ENCODE measurements at places on chromosomes 2 and 18.

GRCh38 chr2:188695953-188696352, 278.2 kb upstream of the COL3A1 start:
- DNase-seq: no peak

GRCh38 chr2:61463769-61464475, 7.0 kb downstream of the USP34 start:
- DNase-seq: no peak

DNA sequence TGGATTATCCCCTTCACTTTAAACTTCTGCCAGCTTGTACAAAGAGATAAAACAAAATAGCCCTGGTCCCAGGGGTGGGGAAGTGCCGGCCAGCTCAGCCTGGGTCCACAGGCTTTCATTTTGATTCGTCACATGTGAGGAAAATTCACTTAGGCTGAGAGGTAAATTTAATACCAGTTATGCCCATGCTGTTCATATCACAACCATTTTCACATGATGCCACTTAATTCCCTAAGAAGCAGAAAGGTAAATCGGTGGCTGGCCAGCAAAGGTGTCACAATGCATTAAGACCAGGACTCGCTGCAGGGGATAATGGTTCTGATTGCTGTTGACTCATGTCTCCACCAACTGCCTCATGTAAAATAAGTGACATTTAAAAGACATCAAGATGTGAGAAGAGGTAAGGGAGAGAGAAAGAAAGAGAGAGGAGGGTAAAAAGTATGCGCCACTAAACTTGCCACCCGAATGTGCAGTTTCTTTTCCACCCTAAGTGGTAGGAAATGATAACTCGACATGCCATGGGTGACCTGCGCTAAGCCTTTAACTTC, 261.0 kb upstream of the SIX3 start:
- no peak for DNase-seq

DNA sequence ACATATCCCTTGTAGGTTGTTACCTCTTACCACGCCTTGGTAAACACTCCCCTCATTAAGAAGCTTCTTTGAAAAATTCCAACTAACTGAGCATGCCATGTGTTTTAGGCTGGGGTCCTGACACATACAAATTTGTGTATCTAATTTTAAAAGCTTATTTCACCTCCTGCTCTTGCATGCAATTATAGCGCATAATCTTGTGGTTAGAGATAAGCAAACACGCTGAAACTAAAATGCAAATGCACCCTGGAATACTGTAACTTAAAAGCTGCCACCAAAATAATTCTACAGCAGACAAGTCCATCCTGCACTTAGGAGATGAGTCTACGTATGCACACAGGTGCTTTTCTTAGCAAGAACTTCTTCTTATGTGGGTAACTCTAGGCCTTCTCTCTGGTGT, 990.2 kb downstream of the TSN start:
- DNase-seq: no peak

- DNase-seq: no peak
Measured at GRCh38 chr2:102843764-102844443, 82.1 kb downstream of the TMEM182 start.

DNA sequence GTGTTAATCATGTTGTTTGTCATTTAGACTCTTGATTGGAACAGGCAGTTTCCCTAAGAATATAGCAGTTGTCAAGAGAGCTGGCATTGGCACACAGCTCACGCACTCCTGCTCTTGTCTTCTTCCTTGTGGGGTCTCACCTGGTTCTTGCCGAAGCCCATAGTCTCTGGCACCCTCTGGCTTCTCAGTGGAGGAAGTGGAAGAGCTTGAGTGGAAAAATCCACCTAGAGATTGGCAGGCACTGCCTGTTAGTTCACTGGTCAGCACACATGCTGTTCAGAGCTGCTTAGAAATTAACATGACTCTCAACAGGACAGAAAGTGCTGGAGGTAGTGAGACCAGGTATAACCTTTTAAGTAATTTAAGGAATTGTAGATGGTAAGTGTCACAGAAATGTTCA, 28.3 kb downstream of the SCTR start:
- DNase-seq: no peak

DNA sequence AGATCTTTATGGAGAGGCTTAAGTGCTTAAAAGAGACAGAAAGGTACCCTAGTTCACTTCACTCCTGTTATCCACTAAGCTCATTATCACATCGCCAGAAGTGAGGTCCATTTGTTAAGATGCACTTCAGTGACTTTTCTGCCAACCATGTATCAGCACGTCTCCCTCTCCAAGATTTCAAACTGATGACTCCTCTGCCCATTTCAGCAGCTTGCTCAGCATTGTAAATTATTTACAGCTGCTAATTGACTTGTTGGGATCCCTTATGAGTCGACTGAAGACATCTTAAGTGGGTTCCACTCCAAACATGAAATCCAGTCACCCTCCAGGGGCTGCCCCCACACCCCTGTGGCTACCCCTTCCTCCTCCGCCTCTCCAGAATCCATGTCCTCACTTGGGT, 37.3 kb downstream of the DIPK1C start:
- no peak for DNase-seq

DNA sequence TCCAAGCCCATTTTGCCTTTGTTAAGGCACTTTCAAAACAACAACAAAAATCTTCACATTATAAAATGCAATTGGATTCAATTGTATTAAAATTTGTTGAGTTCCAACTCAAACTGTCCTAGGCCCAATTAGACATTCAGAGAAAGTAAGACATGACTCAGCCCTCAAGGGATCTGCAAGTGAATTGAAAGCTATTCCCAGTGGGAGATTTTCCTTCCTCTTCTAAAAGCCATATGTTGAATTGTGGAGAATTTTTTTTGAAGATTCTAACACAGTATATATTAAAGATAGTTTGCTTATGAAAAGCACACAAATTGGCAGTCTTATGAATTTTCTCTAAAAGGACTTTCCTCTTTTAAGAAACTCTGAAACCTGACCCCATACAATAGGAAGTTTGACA, 268.0 kb upstream of the PARD3B start:
- no peak for DNase-seq

GRCh38 chr18:51655327-51655698, 457.8 kb upstream of the MEX3C start:
- no peak for DNase-seq

DNA sequence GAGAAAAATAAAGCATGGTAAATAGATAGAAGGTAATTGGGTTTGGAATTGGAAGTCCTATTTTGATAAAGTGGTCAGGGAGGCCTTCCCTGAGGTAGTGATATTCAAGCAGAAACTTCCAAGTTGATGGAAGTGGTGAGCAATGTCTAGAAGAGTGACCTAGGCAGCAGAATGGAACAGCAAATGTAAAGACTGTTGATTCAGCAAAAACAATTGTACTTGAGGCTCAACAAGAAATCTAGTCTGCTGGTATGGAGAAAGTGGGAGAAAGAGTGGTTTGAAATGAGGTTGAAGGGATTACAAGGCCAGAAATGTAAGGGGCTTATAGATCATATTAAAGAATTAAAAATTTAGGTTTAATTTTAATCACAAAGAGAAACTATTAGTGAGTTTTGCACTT, 181.3 kb downstream of the MBD5 start:
- DNase-seq: no peak

DNA sequence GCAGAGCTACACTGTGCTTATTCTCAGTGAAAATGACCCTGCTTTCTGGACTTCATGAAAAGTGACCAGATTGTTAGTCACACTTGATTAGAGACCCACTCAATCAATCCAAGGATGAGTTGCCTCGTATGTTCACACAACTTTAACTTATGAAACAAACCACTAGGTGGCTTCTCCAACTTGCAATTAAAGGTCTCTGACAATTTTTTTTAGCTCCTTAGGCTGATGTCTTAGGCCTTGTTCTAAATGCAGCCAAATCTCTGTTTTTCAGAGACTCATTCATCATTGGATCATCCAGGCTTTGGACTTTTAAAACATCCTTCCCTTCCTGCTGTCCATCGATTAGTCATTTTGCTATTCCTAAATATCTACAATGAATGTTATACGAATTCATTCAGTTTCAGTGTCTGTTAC, 63.4 kb downstream of the MREG start:
- no peak for DNase-seq

DNA sequence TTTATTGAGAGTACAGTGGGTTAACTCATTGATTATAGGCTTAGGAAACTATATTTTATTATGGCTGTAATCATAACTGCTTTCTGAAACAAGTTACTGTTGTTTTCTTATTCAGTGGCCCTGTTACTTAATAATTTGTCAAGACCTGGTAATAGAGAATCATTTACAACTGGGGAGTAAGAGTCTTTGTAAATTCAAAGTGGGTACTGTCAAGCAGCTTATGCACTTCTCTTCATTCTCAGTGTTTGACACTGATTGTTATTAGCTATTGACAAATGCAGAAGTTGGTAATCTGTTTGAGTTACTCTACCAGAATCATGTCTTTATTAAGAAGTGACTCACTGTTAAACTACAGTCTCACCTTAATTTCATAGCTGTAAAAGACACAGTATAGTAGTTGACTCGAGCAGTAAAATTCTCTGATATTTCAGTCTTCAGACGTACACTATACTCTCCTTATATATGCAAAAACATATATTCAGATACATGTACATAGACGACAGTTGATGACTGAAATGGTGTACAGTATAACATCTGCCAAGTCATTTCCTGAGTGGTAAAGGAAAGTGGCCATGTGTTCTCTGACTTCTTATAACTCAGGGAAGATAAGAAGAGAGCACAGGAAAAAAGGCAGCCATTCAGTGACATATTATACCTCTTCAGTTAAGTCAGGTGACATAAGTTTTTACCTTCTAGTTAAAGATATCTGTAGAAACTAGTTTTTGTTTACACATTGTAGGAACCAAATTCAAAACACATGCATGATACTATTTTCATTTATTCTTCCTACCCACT, 36.0 kb upstream of the TTC27 start:
- no peak for DNase-seq

GRCh38 chr2:13539296-13539695, 822.6 kb downstream of the TRIB2 start:
- DNase-seq: no peak

DNA sequence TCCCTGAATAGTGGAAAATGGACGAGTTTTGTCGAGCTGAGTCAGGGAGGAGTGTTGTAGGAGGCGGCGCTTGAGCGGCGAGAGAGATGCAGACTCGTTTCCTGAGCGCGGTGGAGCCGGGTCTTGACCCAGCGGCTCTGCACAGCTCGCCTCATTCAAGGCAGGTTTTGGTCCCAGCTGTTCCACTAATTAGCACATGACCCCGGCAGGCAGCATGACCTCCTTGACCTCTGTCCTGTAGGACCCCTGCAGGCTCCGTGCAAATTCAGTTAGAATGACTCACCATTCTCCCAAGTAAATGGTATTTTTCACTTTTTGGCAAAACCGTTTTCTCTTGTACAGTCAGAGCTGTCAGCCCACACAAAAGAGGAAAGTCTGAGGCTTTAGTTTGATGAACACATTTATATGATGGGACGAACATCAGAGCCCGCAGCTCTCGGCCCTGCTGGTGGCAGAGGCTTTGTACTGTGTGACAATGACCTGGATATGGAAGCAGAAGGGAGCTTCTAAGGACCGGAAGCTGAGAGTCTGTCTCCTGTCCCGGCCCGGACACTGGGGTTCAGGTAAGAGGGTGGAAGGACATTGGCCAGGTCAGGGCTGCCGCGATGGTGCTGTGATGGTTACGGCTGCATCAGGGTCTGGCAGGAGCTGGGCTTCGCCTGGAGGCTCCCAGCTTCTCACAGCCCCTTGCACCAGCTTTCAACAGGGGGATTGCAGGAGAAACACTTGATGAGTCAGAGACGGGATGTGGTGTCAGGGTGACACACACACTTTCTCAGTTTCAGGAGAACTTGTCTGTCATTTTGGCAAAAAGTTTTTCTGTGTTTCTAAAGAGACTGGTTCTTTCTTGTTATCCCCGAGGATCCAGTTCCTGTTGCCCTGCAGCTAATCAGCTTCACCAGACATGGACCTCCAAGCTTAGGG, 29.9 kb upstream of the ALKAL2 start:
- no peak for DNase-seq

DNA sequence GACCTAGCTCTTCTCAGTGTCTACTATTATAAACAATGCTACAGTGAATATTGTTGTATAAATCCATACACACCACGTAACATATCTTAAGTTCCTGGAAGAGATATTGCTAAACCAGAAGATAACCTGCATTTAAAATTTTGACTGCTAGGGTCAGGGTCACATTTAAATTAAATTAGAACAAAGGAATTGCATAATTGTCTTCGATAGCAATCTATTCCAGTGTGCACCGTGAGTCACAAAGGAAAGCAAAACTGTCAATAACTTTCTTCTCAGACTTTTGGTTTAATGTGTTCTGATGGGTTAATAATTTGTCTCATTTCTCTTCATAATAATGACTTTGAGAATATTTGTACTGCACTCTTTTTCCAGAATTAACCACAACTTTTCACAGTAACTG, 4.2 kb downstream of the GEN1 start:
- no peak for DNase-seq

DNA sequence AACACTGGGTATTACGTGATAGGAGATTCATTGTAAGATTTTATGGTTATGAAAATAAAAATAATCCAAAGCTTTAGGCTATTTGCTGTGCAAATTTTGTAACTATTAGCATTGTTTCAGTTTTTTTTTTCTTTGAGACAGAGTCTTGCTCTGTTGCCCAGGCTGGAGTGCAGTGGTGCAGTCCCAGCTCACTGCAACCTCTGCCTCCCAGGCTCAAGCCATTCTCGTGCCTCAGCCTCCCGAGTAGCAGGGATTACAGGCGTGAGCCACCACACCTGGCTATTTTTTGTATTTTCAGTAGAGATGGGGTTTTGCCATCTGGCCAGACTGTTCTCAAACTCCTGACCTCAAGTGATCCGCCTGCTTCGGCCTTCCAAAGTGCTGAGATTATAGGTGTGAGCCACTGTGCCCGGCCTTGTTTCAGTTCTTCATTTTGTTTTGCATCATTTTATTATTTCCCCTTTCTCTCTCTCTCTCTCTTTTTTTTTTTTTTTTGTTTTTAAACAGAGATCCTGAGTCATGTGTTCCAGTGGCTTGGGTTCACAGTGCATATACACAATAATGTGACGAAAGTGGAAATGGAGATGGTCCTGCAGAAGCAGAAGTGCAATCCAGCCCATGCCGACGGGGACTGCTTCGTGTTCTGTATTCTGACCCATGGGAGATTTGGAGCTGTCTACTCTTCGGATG, 25.8 kb downstream of the CASP10 start:
- DNase-seq: no peak

DNA sequence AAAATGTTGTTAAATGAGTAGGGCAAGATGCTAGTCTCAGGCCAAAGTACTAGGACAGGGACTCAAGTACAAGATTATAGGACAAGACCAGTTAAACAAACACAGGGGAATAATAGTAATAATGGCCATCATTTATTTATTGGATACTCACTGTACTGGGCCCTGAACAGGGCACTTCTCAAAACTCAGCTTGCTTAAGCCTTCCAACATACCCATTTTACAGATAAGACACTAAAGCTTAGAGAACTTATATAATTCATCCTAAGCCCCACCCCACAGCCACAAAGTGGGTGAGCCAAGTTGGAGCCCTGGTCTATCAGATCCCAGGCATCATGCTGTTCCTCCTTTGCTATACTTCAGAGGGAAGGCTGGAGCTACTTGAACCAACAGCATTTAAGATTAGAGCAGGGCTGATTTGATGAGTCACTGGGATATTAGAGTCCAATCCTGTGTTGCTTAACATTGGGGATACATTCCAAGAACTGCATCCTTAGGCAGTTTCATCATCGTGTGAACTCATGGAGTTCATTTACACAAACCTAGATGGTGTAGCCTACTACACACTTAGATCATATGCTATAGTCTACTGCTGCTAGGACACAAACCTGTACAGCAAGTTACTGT, 153.6 kb downstream of the MTCL1 start:
- no peak for DNase-seq

Measured in activated naive CD4-positive, alpha-beta T cell treated with anti-CD3 and anti-CD28 coated beads, Interleukin-2, amount 10 ng/mL, durations not matched to agents 7 days and 5 days (primary cell).